ENCODE measurements at places on chromosomes 1 and 21.

DNA sequence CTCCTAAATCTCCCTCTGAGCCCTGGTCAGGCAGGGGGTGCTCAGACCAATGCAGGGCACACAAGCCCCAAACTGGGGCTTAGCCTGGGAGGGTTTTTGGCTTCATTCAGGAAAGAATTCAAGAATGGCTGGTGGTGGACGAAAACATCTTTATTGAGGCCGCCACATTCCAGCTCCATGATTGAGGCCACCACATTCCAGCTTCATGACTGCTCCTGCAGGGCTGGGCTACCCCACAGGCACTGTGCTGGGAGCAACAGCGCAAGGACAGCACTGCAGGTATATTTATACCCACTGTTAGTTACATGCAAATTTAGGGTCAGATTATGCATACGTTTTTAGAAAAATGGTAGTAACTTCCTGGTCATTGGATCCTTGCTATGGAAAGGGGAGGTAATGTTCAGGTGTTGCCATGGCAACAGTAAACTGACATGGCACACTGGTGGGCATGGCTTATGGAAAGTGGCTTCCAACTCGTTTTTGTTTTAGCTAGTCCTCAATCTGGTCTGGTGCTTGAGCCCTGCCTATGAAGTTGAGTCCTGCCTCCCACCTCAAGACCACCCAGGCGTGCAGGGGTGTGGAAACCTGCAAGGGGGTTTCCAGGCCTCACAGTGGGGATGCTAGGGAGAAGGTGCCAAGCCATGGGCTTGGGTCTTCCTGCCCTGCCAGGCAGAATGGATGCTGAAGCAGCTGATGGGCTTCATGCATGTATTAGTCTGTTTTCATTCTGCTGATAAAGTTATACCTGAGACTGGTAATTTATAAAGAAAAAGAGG is 348.7 kb upstream of the AJAP1 start:
- no peak for DNase-seq

DNA sequence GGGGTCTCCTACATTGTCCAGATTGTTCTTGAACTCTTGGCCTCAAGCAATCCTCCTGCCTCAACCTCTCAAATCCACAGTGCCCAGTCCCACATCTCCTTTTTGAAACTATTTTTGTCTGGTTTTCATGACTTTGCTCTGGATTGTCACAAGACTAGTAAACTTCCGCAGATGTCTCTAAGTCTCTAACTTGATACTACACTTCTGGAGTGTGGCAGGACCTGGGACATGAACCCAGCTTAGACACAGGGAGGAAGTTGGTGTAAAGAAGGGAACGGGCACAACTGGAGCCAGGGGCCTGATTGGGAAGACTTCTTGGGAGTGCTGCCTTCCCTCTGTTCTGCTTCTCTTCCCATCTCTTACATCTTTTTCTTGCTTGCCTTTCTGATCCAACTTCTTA is 16.2 kb upstream of the DISC1 start:
- DNase-seq: no peak

- no peak for DNase-seq
Measured at GRCh38 chr1:104196136-104196535, 446.4 kb downstream of the AMY1C start.

- no peak for DNase-seq
Measured at GRCh38 chr1:228836427-228836826, 101.1 kb downstream of the RHOU start.

DNA sequence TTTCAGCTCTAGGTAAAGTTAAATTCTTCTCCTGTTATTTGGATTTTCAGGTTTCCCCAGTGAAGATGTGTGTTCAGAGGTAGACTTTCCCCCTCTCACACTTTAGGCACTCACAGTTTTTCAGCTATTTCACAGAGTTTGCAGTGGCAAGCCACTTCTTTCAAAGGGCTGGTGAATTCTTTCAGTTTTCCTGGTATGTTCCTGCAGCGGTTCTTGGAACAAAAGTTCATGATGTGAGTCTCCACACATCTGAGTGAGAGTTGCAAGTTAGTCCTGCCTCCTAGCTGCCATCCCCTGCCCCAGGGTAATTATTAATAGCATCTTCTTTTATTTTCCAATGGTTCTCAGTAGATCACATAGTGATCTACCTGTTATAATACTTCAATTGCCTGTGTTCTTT is 27.3 kb upstream of the CD84 start:
- DNase-seq: no peak

DNA sequence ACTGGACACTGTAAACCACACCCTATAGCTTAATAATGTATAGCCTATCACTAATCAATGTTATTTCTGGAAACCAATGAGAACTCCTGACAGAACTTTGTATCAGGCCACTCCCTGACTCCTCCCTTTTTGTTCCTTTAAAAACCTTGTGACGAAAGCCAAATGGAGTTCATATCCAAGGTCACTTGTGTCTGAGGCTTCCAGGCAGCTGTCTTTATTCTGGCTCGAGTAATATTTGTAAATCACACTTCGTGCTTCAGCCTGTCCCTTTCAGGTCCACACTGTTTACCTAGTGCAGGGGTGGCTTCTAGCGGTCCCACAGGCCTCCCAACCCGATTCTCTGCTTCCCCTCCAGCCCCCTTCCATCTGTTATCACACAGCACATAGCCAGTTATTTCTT is 16.2 kb upstream of the CAPN9 start:
- no peak for DNase-seq

DNA sequence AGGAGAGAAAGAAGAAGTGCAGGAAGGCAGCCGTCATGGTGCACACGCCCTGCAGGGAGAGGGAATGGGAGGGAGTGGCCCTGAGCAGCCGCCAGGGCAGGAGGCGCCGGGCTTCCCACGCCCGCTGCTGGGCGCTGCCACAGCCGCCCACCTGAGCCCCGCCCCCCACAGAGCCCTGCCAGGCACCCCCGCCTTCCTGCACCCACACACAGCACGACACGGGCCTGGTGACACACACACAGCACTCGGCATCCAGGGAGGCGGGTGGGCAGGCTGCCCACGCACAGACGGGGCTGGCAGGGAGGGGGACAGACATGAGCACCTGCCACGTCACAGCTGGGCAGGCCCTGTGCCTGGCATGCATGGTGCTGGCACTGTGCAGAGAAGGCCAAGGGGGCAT is 27.5 kb downstream of the ADGRB2 start:
- DNase-seq: no peak

DNA sequence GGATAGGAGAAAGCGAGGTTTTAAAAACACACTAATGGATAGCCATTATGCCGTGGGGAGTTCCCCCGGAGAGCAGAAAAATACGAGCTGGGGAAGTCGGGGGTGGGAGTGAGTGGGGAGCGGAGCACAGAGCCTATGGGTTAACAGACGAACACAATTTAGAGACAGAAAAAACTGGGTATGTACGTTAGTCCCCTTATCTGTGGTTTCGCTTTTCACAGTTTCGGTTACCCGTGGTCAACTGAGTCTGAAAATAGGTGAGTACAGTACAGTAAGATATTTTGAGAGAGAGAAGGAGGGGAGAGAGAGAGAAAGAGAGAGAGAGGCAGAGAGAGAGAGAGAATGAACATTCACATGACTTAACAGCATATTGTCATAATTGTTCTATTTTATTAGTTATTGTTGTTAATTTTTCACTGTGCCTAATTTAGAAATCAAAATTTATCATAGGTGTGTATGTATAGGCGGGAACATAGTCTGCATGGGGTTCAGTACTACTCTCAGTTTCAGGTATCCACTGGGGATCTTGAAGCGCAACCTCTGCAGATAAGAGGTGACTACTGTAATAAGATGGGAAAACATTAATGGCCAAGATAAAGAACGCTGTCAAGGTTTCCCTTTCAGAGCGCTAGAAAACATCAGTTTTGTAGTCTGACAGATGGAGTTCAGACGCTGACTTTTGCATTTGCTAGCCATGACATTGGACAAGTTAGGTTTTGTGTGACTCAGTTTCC is 125.6 kb upstream of the LMO4 start:
- DNase-seq: no peak

- no peak for DNase-seq
Measured at GRCh38 chr1:3473381-3473844, 18.9 kb downstream of the ARHGEF16 start.

DNA sequence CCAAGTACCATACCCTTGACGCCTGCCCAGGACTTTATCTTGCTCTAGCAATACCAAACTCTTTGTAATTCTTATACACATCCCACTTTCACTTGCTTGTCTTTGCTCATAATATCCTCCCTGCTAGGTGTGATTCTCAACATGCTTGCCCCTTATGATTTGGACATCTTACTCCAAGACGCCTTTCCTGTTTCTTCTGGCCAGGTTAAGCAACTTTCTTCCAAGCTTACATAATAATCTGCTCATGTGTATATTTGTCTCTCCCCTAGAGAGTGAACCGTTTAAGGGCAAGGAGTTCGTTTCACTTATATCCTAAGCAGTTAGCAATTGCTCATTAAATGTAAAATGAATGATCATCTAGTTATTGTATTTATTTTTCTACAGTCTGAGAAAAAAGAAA is 21.8 kb downstream of the CRYZL1 start:
- DNase-seq: no peak

DNA sequence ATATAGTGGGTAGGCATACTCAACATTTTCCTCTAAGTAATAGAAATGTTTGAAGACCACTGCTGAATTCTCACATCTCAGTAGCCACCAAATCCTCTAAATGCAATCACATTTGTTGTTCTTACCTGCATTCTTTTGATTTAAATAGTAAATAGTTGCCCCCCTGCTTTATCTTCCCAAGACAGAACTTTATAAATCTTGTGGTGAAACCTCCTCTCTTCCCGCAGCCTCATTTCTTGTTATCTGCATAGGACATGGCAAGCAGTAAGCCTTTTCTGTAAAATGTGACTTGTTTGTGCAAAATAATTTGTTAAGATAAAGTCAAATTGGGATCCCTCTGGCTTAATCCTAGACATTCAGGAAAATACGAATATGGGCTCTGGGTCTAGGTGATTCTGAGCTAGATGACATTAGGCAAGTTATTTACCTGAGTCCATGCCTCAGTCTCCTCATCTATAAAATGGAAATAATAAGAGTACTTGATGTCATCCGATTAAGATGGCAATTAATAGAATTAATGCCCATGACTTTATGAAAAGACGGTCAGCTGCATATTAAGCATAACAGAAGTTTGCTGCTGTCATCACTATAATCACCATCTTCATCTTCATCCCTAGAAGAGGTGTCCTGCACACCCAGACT is 77.7 kb downstream of the LRRC8C start:
- DNase-seq: no peak

DNA sequence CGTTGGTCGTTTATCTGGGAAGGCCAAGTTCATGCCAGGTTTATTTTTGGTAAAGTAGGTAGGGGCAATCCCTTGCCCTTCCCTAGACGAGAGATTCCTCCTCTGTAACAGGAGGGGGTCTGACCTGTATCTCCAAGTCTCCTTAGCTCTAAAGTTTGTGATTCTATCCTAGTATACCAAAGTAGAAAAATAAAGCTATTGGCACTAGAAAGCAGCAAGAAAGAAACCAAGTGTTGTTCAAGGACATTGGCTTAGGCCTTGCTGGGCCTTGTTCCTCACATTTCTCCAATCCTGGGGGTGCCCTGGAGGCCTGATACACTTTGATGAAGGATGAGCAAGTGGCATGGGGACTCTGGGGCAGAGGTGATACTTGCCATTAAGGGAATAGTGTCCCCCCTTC is 814 bp downstream of the MTARC2 start:
- DNase-seq: no peak

- no peak for DNase-seq
Measured at GRCh38 chr1:207822602-207823451, 71.0 kb downstream of the CD46 start.

GRCh38 chr1:248388426-248388825 is 12.9 kb downstream of the OR2T6 start:
- no peak for DNase-seq

- DNase-seq: no peak
Measured at GRCh38 chr1:7541629-7542028, 229.5 kb upstream of the VAMP3 start.

- no peak for DNase-seq
Measured at GRCh38 chr1:212583643-212584042, 24.9 kb upstream of the ATF3 start.

GRCh38 chr21:28473530-28474220 is 519.0 kb downstream of the LTN1 start:
- DNase-seq: no peak

GRCh38 chr1:154346276-154346917 is 21.1 kb downstream of the ATP8B2 start:
- DNase-seq: no peak

GRCh38 chr1:24254783-24255182 is 64.4 kb upstream of the GRHL3 start:
- DNase-seq: no peak

DNA sequence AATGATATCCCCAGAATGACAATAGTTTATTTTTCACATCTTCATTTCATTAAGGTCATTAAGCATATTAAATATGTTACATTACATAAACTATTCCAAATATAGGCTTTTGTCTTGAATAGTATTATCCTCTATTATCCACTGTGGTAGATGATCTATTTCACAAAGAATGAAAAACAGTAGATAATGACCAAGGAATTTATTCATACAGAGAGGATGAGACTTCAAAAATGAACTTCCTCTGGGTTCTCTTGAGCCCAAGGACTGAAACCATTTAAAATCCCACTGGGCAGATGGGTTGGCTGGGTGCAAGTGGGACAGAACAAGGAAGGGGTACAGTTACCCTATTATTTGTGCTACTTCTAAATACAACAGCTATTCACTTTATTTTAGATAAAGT is 33.0 kb downstream of the PTPN14 start:
- no peak for DNase-seq

- DNase-seq: no peak
Measured at GRCh38 chr1:156970017-156970416, 49.6 kb downstream of the LRRC71 start.

- DNase-seq: no peak
Measured at GRCh38 chr1:5393603-5394002, 598.6 kb downstream of the NPHP4 start.

GRCh38 chr1:59972216-59972927 is 45.8 kb upstream of the CYP2J2 start:
- no peak for DNase-seq

DNA sequence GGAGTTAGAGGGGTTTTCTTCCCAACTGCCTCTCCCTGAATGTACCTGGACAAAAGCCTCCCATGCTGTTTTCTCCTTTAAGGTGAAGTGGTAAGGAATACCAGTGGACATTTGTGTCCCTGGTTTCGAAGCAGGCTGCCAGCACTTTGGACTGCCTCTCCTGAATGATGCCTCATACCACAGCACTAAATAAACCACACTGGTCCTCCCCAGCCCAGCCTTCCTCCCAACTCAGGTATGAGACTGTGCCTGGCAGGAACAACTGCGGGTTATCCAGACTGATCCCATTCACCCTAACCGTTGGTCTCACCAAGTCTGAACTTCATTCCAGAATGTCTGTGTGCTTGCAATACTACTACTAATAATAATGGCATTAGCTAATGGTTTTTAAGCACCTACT is 9.3 kb downstream of the COQ8A start:
- DNase-seq: no peak

All from stimulated activated CD8-positive, alpha-beta memory T cell treated with anti-CD3 and anti-CD28 coated beads, Interleukin-4, amount 100 ng/mL, for 1 hour (primary cell).